ENCODE measurements at places on chromosomes 13 and 19. TPM values are rescaled to one million over a fixed set of nuclear protein-coding genes. Genes with fewer than 3 reads are reported as not detected.

Gene KRTDAP
- not detected for total RNA-seq

- no peak for DNase-seq
Measured at GRCh38 chr19:54188215-54188871, 1.0 kb downstream of the MBOAT7 start.

DNA sequence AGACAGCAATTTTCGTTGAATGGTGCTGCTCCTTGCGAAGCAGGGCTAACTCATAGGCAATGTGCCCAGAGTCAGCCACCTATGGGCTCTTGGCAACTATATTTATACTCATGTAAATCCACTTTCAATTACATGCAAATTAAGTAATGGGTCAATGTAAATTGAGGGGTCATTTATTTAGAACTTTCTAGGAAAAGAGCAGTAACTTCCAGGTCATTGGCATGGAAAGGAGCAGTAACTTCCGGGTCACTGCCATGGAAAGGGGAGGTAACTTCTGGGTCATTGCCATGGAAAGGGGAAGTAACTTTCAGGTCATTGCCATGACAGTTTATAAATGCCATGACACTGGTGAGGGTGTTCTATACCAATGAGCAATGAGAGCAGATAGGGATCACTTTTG, 11.6 kb downstream of the KLK4 start:
- no peak for DNase-seq

GRCh38 chr13:32060401-32060878, 28.9 kb downstream of the FRY start:
- no peak for DNase-seq

Gene MCF2L
- total RNA-seq = 45.9 TPM

Gene SUCLA2
- 168 TPM for total RNA-seq

DNA sequence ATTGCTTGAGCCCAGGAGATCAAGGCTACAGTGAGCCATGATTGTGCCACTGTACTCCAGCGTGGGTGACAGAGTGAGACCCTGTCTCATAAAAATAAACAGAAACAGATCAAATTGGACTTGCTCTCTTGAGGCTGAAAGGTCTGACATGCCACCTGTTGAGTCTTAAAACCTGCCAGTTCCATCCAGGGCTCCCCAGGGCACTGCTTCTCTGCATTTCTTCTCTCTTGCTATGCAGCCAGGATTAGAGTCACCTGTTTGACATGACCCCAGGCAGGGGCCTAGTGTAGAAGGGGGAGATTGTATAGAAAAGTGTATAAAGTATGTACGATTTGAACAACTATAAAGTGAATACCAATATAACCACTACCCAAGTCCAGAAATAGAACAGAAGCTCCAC, 45.4 kb downstream of the ARHGAP35 start:
- DNase-seq = no peak

GRCh38 chr13:46334035-46334822, 52.8 kb downstream of the RUBCNL start:
- DNase-seq = no peak

DNA sequence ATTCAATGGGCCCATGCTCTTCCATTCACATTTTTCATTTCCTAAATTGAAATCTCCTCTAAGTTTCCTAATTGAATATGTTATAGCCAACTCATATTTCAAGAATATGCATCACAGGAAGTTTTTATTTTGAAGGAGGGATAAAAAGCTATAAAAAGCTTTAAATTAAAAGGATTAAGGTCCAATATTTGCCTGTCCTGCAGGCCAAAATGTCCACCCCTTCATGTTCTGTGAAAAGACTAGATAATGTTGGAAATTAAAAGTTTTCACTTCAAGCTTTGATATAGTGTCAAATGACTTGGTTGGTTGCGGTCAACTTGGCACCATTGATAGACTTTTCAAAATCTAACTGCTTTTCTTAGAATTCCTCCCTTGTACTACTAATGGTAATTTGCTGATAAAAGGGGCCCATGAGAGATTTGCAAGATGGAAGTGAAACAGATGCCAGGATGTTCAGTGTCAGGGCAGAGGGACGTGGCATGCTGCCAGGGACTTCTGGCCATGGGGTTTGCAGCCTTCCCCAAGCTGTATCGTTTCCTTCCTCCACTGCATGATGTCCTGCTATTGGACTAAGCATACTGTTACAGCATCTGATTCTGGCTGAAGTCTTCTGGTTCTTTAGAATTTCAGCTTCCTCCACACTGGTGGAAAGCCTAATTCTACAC, 547.3 kb upstream of the MIR17HG start:
- peak; percentile 89 for DNase-seq

- no peak for DNase-seq
Measured at GRCh38 chr13:24892829-24893228, 128.9 kb downstream of the RNF17 start.

Gene LRRC25
- 5.0 TPM for total RNA-seq

DNA sequence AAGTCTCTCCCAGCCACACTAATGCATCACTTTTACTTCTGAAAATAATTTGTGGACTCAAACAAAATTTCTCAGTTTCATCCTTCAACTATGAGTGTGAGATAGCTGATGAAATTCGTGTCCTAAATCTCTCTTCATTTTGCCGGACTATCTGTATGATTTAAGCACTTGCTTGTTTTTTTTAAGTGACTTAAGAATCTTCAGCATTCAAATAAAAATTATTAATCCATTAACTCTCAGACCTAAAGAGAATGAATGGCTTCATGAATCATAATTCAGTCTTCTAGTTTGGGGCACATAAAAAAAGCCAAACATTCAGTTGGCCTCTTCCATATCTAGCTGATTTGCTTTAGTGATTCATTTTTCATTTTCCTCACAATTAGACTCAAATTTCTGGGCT, 579.5 kb downstream of the DCT start:
- DNase-seq = no peak

- no peak for DNase-seq
Measured at GRCh38 chr13:97223711-97224541, 1.8 kb downstream of the MBNL2 start.

Gene GJB6
- total RNA-seq = not detected

DNA sequence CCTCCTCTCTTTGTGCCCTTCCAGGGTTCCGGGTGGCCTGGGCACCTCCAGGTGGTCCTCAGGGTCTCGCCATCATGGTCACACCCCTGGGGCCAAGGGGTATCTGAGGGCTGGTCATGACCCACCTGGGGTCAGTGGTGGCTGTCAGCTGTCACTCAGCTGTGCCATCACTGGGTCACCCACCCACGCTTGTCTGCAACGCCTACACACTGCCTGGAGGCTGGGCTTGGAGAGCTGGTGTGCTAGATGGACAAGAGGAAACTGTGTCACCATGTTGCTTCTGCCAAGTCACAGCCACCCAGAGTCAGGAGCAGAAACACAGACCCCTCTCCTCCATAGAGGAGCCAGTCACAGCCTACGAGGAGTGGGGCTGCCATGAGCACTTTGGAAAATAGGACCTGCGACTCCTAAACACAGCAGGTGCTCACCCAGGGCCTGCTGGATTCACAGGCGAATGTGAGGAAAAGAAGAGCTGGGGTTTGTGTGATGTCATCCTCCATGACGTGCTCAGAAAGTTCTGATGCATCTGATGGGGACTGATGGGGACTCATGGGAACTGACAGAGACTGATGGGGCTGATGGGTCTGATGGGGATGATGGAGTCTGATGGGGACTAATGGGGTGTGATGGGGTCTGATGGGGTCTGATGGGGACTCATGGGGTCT, 10.7 kb upstream of the GRTP1 start:
- no peak for DNase-seq

GRCh38 chr13:26929971-26930730, 169.6 kb upstream of the GPR12 start:
- DNase-seq = peak; percentile 86

Gene SCN1B
- total RNA-seq = 44.3 TPM

GRCh38 chr13:37263871-37264270, 158.4 kb upstream of the CSNK1A1L start:
- no peak for DNase-seq

DNA sequence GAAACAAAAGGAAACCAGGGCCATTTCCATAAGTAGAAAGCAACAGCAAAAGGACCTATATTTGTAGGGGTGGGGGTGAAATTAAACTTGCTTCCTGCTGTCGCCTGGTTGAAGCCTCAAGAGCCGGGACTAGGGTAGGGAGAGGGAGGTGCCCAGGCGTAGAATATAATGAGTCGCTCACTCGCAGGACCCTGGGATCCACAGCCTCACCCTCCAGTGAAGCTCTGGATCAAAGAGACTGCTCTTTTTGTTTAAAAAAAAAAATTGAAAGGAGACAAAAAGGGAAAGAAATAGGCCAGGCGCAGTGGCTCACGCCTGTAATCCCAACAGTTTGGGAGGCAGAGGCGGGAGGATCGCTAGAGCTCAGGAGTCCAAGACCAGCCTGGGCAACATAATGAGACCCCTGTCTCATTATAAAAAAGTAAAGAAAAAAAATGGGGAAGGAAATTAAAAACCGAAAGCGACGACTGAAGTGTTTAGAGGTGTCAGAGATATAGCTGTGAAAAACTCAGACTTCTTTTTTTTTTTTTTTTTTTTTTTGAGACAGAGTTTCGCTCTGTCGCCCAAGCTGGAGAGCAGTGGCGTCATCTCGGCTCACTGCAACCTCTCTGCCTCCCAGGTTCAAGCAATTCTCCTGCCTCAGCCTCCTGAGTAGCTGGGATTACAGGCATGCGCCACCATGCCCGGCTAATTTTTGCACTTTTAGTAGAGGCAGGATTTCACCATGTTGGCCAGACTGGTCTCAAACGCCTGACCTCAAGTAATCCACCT, 10.9 kb upstream of the ADGRE5 start:
- DNase-seq = no peak

DNA sequence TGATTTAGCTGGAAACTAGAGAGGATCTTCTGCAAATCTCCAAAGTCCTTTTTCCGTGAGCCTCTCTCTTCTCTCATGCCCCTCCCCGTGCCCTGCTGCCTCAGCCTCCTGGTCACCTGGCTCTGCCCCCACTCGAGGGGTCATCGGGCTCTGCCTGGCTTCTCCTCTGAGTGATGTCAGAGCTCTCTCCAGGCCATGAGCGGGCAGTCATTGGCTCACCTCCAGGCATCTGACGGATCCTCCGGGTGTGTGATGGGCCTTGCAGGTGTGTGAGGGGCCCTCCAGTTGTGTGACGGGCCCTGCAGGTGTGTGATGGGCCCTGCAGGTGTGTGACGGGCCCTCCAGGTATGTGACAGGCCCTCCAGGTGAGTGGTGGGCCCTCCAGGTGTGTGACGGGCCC, 10.3 kb upstream of the GAS6 start:
- DNase-seq = no peak

DNA sequence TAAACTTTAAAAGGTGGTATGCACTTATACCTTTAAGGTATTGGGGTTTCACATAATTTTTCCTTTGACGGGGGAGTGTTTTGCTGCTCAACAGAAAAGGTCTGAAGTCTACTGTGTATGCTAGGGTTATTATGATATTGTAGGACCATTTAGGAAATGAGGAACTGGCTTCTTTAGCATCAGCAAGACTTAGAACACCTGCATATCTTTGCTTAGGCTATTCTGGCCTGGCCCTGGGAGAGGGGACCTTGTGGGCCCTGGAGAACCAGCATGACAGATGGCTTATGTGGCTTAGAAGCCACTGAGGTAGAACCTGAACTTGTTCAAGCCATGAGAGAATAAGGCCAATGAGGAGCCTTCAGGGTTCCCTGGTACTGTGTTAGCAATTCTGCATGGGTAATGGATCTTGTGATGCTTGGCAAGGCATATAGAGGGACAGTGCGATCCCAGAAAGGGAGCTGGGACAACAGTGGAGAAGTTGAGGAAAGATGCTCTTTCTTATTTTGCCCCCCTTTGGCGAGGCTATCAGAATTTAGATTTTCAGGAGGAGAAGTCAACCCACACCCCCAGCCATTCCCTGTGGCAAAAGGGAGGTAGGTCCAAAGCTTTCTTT, 4.3 kb downstream of the RGCC start:
- DNase-seq = no peak

DNA sequence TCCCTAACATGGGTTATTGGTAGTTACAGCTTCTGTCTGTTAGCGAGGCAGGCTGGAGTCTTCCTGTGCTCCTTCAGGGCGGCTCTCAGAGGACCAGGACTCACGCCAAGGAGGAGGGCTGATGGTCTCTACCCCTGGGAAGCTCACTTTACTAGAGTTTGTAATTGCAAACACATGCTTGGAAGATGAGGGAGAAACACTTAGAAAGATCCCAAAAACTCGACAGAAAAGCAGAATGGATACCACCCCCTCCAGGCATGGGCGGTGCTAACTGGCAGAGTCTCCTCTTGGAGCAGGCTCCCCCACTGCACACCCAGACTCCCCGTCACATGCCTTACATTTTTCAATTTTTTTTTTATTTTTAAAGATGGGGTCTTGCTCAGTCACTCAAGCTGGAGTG, 62.0 kb downstream of the PARP4 start:
- DNase-seq = no peak

Gene TRPM4
- total RNA-seq = 28.5 TPM

DNA sequence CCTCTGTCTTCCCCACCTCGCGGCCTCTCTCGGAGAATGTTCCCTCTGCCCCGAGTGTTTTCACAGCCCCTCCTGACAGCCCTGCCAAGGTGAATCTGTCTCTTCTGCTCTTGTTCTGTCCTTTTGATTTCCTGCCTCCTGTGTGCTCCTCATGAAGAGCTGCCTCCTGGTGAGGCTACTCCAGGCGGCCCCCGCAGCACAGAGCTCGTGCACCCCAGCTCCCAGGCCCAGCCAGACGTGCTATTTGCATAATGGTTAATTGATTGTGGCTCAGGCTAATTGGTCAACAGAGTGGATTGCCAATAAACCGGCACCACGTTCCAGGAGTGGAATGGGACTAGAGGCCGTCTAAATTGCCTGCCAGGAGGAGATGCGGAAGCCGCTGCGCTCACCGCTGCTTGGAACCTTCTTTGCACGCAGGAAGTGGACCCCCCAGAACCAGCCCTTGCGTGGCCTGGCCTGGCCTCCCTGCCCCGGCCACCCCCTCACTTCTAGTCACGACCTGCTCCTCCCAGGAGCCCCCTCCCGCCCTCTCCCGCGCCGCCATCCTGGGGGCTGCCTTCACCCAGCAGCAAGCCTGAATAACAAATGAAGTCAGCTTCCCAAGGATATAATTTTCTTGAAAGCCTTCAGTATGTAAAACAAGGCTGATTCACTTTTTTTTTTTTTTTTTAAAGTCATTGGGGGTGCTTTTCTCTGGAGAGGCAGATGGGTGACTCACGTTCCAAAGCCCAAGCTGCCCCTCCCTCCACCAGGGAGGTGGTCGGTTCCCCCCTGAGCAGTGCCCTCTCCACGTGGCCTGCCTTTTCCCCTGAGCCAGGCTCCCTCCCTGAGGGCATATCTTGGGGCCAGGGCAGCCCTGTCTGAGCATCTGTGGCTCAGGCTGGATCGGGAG, 144.0 kb downstream of the KDM4B start:
- no peak for DNase-seq

Gene BEST2
- total RNA-seq = not detected

GRCh38 chr19:29812080-29812880, 489 bp downstream of the CCNE1 start:
- DNase-seq = peak; percentile 73
